GM04503 (cell line): ENCODE measurements at places on chromosomes 4 and X.
A peak's percentile ranks its signal among the peaks of the same experiment; 100 is the strongest.

DNA sequence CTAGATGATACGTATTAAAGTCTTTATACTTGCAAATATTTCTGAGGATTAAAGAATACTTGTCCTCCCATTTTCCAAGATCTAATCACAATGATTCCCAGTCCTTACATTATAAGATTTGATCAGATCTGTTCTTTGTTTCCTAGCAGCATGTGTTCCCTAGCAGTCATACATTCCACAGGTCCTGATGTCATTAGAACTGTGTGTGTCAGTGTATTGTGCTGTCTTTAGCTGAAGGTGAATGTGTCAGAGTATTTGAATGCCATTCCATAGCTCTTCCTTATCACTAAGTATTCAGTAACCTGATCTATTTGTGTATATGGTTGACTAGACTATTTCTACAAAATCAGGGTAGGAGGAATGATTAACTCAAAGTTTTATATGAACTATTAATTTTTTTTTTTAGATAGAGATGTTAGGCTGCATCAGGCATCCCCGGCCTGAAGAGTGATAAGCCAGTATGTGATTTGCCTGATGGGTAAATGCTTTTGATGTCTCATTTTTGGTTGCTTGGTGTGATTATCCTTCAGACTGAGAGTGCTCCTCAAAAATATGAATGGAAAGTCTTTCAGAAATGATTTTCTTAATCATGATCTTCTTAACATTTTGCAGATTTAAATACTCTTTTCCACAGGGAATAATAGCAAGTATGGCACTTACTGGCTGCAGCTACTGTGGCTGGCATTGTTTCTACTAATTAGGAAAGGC is 4.4 kb downstream of the ADGRL3 start:
- no peak for DNase-seq

GRCh38 chrX:103918050-103918449 is 44.4 kb upstream of the TMSB15B start:
- DNase-seq, result peak; percentile 3

- DNase-seq, result peak; percentile 1
These were observed 1420.5 kb downstream of the PCDH7 start for GRCh38 chr4:32140636-32141035.

GRCh38 chr4:159682996-159683395 is 580.1 kb downstream of the RAPGEF2 start:
- no peak for DNase-seq
